NCI-H82 (cell line): ENCODE measurements at places on chromosomes 16 and 17.
A peak's percentile ranks its signal among the peaks of the same experiment; 100 is the strongest.

DNA sequence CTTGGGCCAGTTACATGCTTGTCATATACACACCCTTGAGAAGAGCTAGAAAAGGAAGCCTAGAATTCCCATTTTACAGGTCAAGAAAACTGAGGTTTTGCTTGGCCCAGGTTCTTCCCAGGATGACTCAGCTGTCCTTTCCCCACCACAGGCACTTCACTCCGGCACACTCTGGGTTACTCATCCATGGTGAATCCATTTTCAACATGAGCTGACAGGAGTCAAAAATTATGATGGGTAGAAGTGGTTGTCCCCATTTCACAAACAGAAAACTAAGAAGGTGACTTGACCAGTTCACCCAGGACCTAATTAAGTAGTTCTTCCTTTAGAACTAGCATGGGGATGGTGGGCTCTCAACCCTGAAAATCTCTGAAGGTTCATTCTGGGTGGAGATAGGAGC is 67.2 kb downstream of the USP22 start:
- DNase-seq, result no peak

- no peak for DNase-seq
Measured at GRCh38 chr17:68775318-68775717, 174.2 kb upstream of the FAM20A start.

GRCh38 chr17:2366747-2367494 is 29.6 kb downstream of the SGSM2 start:
- DNase-seq, result peak; percentile 77

GRCh38 chr17:364766-365165 is 12.2 kb upstream of the RPH3AL start:
- DNase-seq, result no peak

DNA sequence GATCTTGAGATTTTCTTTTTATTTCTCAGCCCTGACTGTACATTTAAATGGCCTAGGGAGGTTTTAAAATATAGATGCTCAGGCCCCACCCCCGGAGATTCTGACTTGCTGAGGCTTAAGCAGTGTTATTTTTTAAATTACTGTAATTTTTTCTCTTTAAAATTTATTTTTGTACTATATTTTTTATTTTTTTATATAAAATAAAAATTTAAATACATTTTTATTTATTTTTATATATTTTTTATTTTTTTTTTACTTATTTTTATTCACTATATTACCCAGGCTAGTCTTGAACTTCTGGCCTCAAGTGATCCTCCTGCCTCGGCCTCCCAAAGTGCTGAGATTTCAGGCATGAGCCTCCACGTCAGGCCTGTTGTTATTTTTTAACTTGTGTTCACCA is 83.3 kb downstream of the KATNIP start:
- no peak for DNase-seq

GRCh38 chr17:81365148-81365600 is 30.1 kb upstream of the BAHCC1 start:
- DNase-seq, result peak; percentile 52

DNA sequence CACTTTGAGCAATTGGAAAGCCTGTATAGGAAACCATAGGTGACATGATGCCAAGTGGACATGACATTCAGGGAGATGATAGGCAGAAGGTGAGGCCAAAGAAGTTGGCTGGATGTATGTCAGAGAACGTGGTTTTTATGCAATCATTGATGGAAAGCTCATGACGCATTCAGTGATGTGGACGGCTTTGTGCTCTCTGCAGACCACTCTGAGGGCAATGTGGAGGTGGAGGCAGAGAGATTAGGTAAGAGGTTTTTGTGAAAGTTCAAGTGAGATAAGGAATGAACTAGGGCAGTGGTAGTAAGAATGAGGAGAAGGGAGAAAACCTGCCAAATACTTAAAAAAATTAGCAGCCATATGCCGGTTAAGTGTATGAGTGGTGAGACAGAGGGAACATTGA is 99.0 kb downstream of the PRKCA start:
- no peak for DNase-seq

- peak; percentile 15 for DNase-seq
Measured at GRCh38 chr16:71758293-71758760, 33.8 kb upstream of the PHLPP2 start.

GRCh38 chr16:87550495-87550961 is 51.8 kb upstream of the JPH3 start:
- DNase-seq, result peak; percentile 32

DNA sequence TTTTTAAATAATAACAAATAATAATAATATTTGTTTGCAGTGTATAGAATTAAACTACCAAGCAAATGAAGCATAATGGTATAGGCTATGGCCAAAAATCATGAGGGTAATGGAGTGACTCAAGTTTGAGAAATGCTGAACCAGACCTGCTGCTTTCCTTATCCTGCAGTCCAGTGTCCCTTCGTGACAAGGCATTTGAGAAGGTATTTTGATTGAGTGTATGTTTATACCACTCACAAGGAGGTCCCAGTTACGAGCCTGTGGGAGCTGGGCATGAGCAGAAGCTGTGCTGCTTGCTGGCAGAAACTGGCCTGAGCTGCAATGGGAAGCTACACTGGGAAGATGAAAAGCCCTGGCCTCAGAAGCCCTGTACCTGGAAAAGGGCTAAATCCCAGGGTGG is 50.3 kb downstream of the GNAO1 start:
- no peak for DNase-seq

- no peak for DNase-seq
Measured at GRCh38 chr17:69567130-69567529, 152.6 kb downstream of the MAP2K6 start.

DNA sequence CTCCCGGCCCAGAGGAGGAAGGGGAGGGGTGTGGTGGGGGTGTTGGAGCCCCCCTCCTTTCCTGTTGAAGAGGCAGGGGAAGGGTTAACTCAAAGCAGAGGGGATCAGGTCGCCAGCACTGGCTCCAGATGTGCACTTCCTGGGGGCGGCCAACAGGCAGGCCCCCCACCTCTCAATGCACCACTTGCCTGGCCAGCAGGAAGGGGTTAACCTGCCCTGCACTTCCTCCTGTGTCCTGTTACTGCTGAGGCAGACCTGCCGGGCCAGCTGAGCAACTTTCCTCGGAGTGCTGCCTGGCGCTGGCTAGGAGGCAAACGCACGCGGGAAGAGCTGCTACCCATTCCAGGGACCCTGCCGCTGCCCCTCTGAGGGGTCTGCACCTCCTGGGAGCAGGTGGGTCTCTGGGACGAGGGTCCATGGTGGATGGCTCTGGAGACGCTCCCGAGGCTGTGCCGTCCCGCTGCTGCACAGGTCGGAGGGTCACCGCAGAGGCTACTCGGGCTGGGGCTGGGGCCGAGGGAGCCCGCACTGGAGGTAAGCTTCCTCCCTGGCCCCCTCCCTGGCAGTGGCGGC is at the start of gene EPN3:
TSS of gene EPN3 (plus strand) at position 284 of the 573 bp plus-strand sequence. CDS start 3,822 bp downstream, outside the sequence.
- no peak for DNase-seq

DNA sequence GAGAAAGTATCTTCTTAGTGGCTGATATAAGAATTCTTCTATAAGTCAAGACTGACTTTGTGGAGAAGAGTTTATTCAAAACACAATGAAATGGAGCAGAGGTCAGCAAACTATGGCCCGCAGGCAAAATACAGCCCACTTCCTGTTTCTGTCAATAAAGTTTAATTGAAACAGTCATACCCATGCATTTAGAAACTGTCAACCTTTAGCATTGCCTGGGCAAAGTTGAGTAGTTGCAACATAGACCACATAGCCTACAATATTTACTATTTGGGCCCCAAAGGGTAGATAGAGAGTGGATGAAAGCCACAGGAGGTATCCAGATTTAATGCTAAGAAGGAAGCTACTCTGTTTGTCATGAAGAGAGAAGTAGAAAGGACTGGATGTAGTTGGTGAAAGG is 38.0 kb downstream of the ACSM2B start:
- DNase-seq, result no peak

DNA sequence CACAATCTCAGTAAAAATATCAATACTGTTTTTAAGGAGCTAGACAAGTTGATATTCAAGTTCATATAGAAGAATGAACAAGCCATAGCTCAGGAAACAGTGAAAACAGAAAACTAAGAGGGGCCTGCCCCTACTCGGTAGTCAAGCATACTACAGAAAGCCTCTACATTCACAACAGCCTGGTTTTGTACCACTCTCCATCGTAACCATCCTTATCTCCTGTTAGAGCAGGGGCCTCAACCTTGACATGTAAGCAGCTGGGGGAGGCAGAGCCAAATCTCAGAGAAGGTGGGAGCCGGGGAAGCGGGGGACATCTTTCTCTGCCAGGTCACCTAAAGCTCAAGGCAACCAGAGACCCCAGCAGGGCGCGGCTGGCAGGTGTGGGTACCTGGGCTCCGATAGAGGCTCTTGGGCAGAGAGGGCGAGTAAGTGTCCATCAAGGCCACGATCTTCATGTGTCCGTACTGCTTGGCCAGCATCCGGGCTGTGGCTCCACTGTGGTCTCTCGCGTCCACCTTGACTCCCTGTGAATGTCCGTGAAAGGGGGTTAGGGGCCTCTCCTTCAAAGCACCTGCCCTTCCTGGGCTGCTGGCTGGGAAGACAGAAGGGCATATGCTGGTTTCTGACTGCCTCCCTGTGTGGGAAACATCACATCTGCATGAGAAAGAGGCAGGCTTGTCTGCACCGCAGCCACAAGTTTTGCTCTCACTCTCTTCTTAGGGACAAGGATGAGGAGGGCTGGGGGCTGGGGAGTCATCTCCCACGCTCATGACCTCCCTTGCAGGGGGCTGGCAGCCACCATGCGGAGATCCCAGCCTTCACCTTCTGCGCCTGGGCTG is 20.2 kb downstream of the ANKS3 start:
- no peak for DNase-seq

- DNase-seq, result no peak
Measured at GRCh38 chr16:30131869-30132475, 9.0 kb upstream of the MAPK3 start.

DNA sequence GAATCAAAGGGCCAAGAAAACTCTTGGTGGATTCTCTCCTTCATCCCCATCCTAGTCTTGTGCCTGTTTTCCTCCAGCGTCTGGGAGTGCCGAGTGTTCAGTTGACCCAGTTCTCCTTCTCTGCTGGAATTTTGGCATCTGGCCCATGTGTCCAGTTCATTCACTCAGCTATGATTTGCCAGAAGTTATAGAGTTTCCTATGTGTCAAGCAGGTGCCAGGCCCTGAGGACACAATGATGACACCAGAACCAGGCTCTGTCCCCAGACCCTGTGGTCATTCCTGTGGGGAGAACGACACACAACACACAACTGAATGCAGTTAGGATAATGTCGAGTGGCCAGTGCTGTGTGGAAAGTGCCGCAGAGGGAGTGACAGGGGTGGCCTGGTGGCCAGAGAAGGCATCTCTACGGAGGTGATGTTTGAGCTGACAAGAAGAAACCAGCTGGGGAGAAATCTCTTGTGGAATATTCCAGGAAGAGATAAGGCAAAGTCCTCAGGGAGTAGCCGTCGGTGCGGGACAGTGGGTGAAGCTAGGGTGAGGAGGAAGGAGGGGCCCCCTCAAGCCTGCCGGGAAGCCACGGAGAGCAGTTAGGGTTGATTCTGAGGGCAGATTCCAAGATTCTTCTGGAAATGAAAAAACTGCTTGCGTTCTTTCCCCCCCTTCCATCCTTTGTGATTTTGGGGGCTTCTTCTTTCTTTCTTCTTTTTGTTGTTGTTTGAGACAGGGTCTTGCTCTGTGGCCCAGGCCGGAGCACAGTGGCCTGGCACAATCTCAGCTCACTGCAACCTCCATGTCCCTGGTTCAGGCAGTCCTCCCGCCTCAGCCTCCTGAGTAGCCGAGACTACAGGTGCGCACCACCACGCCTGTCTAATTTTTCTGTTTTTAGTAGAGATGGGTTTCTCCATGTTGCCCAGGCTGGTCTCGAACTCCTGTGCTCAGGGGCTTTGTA is 35.8 kb upstream of the IL34 start:
- DNase-seq, result no peak

- DNase-seq, result no peak
Measured at GRCh38 chr16:59469266-59469665, 735.1 kb upstream of the GOT2 start.

DNA sequence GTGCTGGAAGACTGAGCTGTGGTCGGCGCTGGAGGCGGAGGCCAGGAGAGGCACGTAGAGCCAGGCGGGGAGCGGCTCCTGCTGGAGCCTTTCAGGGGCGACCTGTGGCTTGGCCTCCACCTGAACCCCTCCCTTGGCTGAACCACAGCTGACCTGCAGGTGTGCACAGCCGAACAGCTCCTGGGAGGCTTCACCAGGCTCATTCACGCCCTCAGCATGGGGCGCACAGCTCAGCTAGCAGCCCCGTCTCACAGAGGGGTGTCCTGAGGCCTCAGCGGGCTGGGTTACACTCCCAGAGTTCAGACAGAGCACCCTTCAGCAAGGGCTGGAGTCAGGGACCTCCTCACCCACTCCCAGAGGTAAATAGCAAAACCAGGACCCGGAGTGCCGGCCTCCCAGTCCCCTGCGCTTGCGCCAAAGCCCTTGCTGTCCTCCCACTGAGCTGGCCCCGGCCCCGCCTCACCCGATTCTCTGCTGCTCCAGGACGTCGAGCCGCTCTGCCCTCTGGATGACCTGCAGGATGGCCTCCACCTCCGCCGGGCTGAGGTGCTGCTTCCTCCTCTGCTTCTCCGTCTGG is 31.7 kb downstream of the RPH3AL start:
- DNase-seq, result peak; percentile 39

DNA sequence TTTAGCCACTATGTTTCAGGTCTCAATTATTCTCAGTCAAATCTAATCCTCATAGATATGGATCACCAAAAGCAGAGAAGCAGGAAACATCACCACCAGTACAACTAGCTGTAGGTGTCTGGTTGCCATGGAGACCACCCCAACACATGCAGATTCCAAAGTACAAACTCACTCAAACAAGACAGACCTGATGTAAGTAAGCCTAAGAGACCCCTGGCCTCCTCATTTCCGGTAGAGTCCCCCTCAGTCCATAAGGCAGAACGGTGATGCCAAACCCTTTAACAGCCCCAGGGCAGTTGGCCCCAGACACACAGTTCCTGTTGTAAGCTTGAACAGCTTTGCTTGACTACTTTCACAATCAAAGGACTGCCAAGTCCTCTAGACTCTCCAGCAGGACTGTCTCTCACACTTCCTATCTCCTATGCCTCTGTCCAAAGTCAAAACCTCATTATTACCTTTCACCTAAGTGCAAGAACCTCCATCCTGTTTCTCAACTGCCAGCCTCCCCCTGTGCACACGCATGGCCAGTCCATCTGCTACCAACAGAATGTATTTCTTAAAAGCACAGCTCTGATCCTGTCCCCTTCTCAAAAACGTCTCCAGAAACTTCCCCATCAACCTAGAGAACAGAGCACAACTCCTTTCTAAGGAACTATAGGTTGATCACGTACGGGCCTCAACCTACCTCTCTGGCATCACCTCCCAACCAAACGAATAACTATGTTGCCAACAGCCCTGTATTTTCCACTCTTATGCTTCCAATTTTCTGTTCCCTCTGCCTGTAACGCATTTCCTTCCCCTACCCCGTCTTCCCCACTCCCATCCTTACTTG is 23.9 kb downstream of the SLC39A11 start:
- DNase-seq, result no peak
